ENCODE measurements at places on chromosomes 6 and 20.

GRCh38 chr20:16596991-16597390 lies 23.7 kb upstream of the KIF16B start:
- DNase-seq = no peak

- no peak for DNase-seq
Measured at GRCh38 chr6:102936959-102937358, 1543.5 kb downstream of the GRIK2 start.

DNA sequence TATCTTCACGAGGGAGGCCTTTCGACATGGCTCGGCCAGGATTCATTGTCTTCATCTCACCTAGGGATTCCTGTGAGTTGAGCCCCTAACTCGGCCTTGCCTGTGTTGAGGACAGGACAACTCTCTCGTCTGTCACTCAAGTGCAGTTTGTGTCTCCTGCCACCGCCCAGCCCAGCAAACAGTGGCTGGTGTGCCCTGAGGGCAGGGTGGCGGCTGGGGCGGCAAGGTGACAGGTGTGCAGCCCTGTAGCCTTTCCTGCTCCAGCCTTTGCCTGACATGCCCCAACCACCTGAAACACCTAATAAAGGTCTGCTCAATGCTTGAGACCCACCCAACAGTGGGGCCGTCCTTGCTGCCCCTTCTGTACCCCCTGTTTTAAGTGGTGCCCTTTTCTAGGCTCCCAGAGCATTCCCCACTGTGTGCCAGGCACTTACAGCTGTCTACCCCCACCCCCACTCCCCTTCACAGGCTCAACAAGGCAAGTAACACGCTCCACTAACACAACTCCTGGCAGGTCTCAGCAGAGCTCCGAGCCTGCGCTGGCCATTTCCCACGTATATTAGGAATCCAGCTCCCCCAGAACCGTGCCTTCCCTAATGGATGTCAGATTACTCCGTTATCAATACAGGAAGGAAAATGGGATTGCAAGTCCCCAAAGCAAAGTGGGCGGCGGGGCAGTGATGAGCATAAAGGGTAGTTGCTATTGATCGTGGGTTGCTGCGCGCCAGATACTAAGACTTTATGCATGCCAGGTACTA lies 17.7 kb downstream of the GFRA4 start:
- DNase-seq = no peak

DNA sequence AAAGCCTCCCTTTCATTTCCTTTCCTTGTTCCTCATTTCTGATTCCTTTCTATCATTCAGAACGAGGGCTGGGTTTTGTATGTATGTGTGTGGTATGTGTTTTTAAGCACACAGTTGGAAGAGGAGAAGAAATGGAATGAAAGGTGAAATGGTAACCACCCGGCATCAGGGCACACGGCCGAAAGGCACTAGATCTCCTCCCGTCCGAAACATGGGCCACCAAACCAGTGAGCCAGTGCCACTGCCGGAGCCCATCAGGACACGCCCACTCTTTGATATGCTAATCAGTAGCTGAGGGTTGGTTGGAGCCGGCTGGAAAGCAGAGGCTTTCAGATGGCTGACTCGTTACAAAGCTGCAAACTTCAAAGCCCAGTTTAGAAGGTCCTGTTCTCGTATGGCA lies 228.6 kb upstream of the JARID2 start:
- DNase-seq = no peak

GRCh38 chr6:16132909-16133308 lies 4.0 kb downstream of the MYLIP start:
- DNase-seq = no peak

DNA sequence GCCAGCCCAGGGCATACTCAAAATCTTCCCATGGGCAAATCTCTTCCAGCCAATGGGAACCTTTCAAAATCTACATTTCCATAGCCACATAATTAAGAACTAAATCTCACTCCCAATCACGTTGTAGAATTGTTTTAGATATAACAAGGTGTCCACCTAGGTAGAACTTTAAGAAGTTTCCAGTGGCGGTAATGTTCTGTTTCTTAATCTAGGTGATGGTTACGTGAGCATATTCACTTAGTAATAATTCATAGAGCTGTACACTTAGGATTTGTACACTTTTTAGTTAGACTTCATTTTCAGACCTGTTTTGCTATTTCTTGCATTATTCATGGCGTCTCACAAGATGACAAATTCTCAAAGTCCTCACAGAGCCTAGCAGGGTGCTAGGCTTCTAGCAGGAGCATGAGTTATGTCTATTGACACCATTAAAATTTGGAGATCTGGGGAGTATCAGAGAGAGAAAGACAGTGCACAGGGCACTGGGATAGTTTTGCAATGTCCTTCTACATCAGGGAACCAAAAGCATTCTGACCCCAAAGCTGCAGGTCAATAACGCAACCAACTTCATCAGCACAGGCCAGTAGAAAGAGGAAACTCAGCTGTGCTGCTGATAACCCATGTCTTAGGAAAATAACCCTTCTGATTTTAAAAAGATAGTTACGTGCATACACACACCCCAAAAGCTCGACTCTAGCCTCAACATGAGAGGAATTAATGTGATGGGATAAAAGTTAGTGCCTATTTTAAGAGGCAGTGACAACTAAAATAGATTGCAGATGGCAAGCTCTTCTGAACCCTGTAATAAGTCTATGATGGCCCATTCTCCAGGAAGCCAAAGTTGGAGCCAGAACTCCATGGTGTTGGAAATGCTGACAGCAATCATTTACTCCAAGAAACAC lies 518.1 kb upstream of the JARID2 start:
- DNase-seq = no peak

GRCh38 chr6:56649053-56649769 lies 6.5 kb upstream of the DST start:
- DNase-seq = no peak

Measured in stimulated activated CD4-positive, alpha-beta T cell treated with anti-CD3 and anti-CD28 coated beads, Interleukin-2, amount 100 ng/mL, for 24 hours (primary cell).